Activated naive CD4-positive, alpha-beta T cell treated with anti-CD3 and anti-CD28 coated beads, Interleukin-2, amount 10 ng/mL, durations not matched to agents 7 days and 5 days (primary cell): ENCODE measurements at places on chromosomes 16 and 17.

- DNase-seq = no peak
Observed at GRCh38 chr16:80463326-80463725, 77.5 kb upstream of the DYNLRB2 start.

- no peak for DNase-seq
Observed at GRCh38 chr16:86906623-86907022, 328.3 kb downstream of the FOXL1 start.

GRCh38 chr17:44044071-44044470, 22.4 kb downstream of the LSM12 start:
- no peak for DNase-seq

- no peak for DNase-seq
Observed at GRCh38 chr16:73976644-73977043, 320.0 kb upstream of the PSMD7 start.

DNA sequence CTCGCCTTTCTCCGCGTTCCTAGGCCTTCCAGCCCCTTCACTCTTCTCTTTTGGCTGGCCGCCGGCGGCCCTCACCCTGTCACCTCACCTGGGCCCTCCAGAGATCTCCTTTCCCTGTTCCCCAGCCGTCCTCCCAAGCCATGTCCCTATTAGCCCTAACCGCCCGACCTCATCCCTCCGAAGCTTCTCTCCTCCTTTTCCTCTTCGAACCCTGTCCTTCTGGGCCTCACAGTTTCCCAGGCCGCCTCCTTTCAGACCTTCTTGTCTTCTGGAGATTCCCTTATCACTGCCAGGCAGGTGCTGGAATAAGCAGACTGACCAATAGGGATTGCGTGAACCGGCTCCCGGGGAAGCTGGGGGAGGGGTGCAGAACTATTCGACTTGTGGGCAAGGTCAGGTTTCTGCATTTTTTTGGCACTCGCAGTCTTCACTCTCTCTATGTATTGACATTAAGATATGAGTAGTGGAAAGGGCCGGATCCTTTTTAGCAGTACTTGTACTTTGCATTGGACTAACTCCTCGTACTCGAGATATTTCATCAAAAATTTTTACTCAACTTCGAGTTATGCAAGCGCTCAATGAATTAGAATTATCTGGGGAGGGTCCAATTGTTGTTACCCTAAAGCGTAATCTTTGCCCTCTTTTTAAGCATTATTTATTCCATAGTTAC, 690 bp downstream of the RHOT1 start:
- DNase-seq = peak; percentile 39
